GM23248 (cell line): ENCODE measurements at places on chromosomes 2 and 18.

GRCh38 chr18:22324191-22325131, 93.3 kb downstream of the CTAGE1 start:
- H3K4me1 ChIP-seq = no peaks in the 10 kb centered on the region
- H3K27me3 ChIP-seq = no peaks in the 10 kb centered on the region; the same call in 1 of the 2 replicates
- DNase-seq = peak; percentile 47
- H3K4me3 ChIP-seq = 0 out of 2 replicates have a peak overlapping the region, but pooled peaks have one; percentile 31
- no peaks in the 10 kb centered on the region for H3K36me3 ChIP-seq
- H3K27ac ChIP-seq = no peak overlapping the region

DNA sequence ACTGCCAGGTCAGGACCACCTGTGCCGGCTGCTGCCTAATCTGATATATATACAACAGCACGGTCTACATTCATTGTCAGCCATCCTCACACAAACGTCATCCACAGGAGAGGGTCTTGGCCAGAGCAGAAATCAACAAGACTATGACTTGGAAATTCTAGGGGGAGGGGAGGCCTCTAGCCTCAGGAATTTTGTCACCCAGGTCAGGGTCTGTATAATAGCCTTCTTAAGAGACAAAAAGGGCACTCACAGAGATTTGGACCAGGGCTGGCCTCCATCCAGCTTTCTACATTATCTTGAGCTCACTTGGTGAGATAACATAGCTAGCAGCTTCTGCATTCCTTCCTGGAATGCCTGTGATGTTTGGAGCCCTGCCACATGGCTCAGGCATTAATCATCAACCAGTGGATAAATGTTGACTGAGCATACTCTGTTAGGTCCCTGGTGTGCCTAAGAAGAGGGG, 50.4 kb upstream of the CTIF start:
- peak; percentile 87 for DNase-seq
- H3K27ac ChIP-seq = no peak overlapping the region
- peaks cover 49% of the 10 kb centered on the region for H3K4me1 ChIP-seq
- no peaks in the 10 kb centered on the region for H3K27me3 ChIP-seq
- H3K36me3 ChIP-seq = no peaks in the 10 kb centered on the region

DNA sequence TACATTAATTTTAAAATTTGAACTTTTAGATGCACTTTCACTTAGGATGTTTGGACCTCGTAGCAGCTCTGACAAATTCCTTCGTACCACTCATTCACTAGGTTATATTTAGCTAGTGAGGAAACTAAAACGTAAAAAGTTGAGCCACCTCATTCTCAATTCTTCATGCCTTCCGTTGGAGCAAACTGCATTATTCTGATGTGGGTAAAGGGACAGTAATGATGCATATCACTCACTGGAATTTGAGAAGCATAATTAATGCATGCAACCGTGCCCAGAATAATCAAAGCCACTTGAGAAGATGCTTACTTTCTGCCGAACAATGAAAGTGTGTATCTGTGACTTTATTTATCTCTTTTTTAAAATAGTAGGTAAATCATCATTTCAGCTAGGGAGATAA, 2.2 kb downstream of the CNOT9 start:
- H3K4me1 ChIP-seq = peaks cover 17% of the 10 kb centered on the region
- peaks cover 18% of the 10 kb centered on the region; the same call in 1 of the 2 replicates for H3K36me3 ChIP-seq
- H3K4me3 ChIP-seq = peak overlapping the region; percentile 97

GRCh38 chr2:90077948-90078347, 1386.5 kb downstream of the RPIA start:
- H3K27ac ChIP-seq = no peak overlapping the region
- H3K27me3 ChIP-seq = no peaks in the 10 kb centered on the region
- no peaks in the 10 kb centered on the region for H3K4me1 ChIP-seq
- H3K4me3 ChIP-seq = no peak overlapping the region
- DNase-seq = no peak

DNA sequence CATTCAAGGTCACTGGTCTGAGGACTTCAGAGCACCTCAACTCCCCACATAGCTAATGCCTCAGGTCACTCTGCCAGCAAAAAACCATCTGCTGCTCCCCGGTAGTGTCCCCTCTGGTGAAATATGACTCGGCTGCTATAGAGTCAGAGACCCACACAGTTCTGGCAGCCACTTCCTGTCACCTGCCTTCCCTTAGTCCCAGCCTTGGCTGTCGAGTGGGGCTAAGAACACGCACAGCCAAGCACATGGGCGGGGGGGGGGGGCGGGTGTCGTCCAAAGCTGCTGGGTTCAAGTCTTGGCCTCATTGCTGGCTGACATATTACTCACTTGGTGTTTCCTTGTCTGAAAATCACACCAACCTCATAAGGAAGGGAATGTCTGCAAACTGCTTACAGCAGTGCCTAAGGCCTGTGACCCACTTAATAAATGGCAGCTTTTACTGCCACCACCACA, 37.5 kb downstream of the POLR1A start:
- H3K27me3 ChIP-seq = no peaks in the 10 kb centered on the region
- H3K4me1 ChIP-seq = peaks cover 50% of the 10 kb centered on the region
- H3K36me3 ChIP-seq = peaks cover 28% of the 10 kb centered on the region
- H3K27ac ChIP-seq = peak overlapping the region; percentile 9; the same call in 1 of the 2 replicates

GRCh38 chr18:2036086-2036485, 535.2 kb downstream of the METTL4 start:
- H3K36me3 ChIP-seq = no peaks in the 10 kb centered on the region
- H3K4me1 ChIP-seq = no peaks in the 10 kb centered on the region
- no peak for DNase-seq
- H3K27me3 ChIP-seq = no peaks in the 10 kb centered on the region
- H3K4me3 ChIP-seq = no peak overlapping the region
